Stimulated activated CD4-positive, alpha-beta T cell treated with anti-CD3 and anti-CD28 coated beads, Interleukin-2, amount 100 ng/mL, for 24 hours (primary cell): ENCODE measurements at places on chromosomes 11 and 22.

- no peak for DNase-seq
These were observed 42.0 kb downstream of the FBLN1 start for GRCh38 chr22:45544588-45545170.

DNA sequence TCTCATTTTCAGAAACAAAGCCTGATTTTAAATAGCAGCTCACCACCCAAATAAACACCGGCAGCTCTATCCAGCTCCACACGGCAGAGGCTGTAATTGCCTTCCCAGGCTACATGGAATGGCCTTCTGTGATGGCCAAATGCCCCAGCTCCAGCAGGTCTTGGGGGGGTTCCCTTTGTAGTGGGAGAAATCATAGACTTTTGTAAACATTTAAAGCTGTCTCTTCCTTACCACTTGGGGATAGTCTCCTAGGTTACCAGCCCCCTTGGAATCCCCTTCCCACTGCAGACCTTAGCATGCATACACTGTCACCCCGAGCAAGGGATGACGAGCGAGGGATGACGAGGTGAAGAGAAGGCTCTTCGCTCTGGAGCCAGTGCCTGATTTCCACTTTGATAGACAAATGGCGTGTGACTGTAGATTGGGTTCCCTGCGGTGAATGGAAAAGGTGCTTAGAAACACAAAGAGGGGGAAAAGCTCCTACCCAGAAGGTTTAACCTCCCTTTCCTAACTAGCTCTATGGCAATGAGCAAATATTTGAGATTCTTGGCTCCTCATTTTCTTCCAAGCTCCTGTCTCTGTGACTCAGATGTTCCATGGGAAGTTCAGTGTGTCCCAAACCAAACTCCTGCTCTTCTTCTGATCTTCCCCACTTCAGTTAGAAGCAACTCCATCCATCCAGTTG lies 108.0 kb upstream of the CADM1 start:
- no peak for DNase-seq

GRCh38 chr11:70913715-70914231 lies 338.6 kb downstream of the SHANK2 start:
- no peak for DNase-seq

DNA sequence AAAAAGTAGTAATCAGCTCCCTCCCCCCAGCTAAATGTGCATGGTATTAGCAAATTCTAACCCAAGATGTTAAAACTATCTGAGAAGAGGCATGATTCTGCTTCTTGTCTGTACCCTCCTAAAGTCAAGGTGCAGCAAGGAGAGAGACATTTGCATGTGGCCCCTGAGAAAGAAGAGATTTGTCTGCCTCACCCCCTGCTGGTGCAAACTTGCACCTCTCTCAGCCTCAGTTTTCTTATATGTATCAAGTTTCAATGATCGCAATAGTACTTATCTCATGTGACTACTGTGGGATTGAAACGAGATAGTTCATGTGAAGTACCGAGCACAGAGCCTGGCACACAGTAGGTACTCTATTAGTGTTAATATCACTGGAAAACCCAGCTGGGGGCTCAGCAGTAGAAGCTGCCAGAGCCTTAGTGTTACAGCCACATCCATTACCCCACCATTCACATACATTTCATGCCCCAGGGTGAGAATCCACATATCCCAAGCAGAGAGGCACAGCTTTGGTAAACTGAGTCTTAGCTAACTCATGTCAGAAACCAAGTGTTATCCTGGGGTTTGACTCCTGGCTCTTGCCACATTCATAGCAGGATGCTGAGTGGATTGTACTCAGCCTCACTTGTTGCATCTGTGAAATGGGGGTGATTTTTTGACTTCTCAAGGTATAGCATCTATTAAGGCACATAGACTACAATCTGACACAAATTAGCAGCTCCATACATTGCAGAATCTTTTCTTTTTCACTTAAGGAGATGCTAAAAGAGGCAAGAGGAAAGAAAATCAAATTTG lies 24.9 kb downstream of the CD44 start:
- peak; percentile 50 for DNase-seq

DNA sequence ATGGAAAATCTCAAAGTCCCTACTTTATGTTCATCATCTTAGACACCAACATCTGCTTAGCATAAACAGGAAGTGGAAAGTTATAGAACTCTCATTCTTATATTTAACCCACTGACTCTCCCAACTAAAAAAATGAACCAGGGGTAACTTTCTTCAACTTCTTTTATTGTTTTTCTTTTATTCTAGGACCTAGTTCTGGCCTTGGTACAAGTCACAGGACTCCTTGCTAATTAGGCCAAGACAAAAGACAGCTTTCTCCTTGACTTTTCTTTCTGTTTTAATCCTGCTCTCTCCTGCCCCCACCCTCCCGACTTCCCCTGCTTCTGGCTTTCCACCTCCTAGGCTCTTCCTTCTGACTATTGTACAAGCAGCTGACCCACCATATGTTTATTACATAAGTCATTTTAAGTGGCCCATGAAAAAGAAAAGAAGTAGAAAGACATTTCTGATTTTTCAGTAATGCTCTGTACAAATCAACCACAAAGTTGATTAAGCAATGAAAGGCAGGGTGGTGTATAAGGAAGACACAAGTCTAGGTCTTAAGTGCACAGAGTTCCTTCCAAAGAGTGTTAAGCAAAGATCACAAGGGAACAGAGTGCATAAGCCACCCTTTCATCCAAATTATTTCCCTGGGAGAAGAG lies 18.3 kb downstream of the JAML start:
- no peak for DNase-seq

GRCh38 chr22:50432131-50432876 lies 42.5 kb downstream of the SBF1 start:
- no peak for DNase-seq

DNA sequence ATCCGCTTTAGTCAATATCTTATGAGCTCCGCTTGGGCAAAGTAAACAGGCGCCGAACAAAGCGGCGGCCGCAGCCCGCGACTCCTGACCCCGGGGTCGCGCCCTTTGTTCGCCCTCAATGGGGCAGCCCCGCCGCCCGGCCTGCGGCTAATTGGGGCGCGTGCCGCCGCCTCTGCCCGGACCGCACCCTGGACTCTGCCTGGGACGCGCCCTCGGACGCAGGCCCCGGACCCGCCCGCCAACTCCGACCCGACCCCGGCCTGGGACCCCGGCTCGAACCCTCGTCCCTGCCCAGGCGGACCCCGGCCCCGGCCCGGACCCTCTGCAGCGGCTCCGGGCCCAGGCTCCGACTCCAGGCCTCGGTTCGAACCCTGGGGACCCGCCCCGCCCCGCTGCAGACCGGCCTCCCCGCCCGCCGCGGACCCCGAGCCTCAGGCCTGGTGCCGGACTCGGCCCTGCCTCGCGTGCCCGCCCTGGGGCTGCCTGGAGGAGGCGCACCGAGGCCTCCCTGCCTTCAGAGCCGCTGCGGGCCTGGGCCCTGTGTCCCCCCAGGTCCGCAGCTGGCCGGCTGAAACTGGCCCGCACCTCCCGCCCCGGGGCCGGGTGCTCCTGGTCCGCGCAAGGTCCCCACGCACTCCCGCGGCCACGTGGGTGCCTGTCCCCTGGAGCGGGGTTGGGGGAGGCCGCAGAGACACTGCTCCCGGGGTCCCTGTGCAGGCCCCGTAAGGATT lies 84.7 kb upstream of the WNT7B start:
- no peak for DNase-seq

- DNase-seq, result peak; percentile 50
These were observed 6.3 kb downstream of the FXYD2 start for GRCh38 chr11:117818041-117818873.

DNA sequence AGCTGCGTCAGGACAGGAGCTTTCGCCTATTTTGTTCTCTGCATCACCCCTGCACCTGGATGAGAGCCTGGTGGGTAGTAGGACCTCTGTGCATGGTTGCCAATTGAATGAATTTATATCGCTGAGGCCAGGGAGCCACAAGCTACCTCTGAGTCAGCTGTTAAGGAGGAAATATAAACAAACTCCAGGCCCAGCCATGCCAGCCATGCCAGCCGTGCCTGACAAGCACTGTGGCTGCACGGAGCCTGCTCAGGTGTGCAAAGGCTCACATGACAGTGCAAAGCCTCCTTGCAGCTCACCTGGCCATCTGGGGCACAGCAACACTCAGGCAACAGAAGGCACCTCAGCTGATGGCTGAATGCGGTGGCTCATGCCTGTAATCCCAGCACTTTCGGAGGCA lies 33.7 kb upstream of the LINC01488 start:
- DNase-seq, result no peak

GRCh38 chr11:27319072-27319471 lies 43.9 kb downstream of the CCDC34 start:
- DNase-seq, result no peak

- DNase-seq, result no peak
These were observed 742.2 kb downstream of the NELL1 start for GRCh38 chr11:21411597-21411996.

GRCh38 chr11:110710628-110711381 lies 1.4 kb downstream of the ARHGAP20 start:
- DNase-seq, result peak; percentile 16

- DNase-seq, result peak; percentile 29
These were observed 47.7 kb upstream of the PPP6R3 start for GRCh38 chr11:68412593-68413475.

DNA sequence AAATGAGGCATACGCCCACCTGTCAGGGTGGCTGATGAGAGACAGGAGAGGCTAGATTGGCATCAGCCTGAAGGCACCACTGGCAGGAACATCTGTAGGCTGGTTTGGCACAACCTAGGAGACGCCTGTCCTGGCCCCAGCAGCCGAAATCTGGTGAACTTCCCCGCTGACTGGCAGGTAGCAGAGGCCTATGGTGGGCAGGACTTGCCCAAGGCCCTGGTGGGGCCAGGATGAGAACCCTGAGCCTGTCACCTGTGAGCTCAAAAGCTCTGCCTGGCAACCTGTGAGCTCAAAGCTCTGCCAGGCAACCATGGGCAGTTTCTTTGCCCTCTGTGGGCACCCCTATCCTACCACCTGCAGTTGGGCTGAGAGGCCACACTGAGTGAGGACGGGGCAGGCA lies 2.5 kb downstream of the DERL3 start:
- no peak for DNase-seq

GRCh38 chr11:61727401-61727811 lies 25.0 kb upstream of the MYRF start:
- DNase-seq, result no peak

DNA sequence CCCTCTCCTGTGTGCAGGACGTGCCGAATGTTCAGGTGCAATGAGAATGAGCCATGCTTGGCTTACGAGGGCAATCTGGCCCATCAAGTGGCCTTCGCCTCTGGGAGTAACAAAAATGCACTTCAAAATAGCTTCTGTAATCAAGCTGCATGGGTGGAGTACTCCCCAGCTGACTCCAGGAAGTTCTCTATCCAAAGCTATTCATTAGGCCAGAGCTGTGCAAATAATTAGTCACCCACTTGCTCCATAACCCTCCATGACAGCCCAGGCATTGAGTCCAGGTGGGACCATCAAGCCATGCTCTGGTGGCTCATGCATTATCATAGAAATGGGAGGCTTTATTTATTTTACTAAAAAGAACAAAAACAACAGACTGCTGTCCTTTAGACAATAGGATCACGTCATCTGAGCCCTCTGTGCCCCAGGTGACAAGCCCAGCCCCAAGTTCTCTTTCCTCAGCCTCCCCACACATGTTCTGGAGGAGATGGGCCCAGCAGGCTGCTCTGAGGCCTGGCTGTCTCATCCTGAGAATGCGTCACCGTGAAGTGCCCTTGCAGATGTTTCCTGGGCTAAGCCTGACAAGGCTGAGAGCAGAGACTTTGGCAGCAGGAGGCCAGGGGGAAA lies 244.7 kb downstream of the ETS1 start:
- peak; percentile 72 for DNase-seq

GRCh38 chr11:133907841-133908241 lies 48.9 kb downstream of the IGSF9B start:
- no peak for DNase-seq

- DNase-seq, result no peak
These were observed 72.6 kb downstream of the GRK3 start for GRCh38 chr22:25637032-25637431.

DNA sequence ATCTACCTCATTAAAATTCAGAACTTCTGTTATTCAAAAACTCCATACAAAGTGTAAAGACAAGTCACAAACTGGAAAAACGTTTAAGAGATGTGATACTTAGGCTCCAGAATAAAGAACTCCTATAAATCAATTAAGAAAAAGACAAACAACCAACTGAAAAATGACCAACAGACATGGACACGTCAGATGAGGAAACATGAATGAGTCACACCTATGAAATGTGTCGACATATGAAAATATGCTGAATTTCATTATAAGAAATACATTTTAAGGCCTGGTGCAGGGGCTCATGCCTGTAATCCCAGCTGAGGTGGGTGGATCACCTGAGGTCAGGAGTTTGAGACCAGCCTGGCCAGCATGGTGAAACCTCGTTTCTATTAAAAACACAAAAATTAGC lies 78.7 kb downstream of the ENTHD1 start:
- no peak for DNase-seq

DNA sequence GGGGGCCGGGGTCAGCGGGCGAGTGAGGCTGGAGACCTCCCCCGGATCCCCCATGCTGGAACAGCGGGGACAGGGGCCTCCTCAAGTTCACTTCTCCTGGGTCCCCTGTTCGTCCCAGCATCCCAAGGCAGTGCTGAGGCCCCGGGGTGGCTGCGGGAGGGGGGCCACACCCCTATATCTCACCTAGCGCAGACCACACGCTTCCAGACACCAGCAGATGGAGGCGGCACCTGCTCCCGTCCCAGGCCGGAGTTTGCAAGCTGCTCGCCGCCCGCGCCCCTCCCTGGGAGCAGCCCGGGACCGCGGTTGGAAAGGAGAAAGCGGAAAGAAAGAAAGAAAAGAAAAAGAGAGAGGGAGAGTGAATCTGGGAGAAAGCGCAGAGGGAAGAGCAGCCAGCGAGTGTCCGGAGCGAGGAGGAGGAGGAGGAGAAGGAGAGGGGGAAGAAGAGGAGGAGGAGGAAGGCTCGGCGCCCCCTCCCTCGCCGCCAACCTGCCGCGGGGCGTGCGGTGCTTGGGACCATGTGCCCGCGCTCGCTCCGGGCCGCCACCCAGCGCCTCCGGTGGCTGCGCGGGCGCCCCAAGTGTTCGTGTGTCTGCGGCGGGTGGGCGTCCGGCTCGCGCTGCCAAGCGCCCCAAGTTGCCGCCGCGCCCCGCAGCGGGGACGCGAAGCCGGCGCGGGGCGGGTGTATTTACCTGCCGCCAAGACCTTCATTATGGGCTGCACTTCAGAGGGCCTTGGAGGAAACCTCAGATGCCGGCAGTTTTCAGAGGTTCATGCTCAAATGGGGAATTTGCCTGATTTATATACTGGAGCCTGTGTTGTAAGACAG lies at the start of gene LIF:
LIF (minus strand) TSS at position 775 of the 829 bp plus-strand sequence; CDS start at position 711, 64 bp downstream.
- DNase-seq, result peak; percentile 72
